GDM1 (cell line): ENCODE measurements at places on chromosomes 3 and 15.

GRCh38 chr15:72117486-72118016 lies 399 bp downstream of the MYO9A start:
- peak; percentile 76 for DNase-seq

DNA sequence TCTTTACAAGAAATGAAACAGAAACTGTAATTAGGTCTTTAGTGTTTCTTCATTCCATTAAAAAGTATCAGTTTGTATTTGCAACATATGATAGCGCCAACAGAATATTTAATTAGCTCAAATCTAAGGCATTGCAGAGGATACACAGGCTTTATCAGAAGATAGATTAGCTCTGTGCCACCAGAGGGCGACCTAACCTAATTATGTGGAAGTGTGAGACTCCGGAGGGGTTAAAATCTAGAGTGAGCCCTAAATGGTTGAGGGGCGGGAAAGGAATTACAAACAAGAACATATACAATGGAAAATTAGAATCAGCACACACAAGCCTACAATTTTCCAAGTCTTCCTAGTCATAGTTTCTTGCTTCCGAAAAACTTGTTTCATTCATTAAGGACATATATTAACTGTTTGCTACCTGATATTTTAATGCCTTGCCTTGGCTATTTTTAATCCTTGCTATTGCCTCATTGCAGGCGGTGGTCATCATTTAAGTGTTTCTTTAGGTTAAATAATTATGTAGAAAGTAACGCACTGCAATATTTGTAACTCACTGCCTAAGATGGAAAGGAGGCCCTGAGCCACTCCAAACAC lies 18.0 kb upstream of the RYR3 start:
- peak; percentile 7 for DNase-seq

DNA sequence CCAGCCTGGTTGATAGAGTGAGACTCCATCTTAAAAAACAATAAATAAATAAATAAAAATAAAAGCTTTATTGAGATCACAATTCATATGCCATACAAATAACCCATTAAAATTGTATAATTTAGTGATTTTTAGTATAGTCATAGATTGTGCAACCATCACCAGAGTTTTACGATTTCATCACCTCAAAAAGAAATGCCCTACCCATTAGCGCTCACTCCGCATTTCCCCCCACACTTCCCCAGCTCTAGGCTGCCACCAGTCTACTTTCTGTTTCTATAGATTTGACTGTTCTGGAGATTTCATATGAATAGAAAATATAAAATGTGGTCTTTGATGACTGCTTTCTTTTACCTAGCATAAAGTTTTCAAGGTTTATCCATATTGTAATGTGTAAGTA lies 57.0 kb downstream of the ARHGEF26 start:
- DNase-seq, result no peak

DNA sequence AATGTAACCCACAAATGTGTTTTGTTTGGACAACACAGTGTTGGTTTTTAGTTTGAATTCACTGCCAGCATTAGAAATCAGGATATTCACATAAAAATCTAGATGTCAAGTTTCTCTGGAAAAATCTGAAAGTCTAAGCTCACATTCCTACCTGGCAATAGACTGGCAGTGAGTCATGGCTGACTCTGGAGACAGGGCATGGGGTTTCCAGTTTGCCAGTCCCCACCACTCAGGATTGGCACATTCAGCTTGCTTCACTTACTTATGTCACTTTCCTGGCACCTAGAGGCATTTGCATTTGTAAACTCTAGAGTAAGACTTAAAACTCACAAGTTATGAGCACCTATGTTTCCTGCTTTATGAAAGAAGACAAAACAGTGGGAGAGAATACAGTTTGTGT lies 19.1 kb upstream of the SEC61A1 start:
- DNase-seq, result no peak

- DNase-seq, result no peak
These were observed 96.7 kb upstream of the TP63 start for GRCh38 chr3:189534531-189534930.

DNA sequence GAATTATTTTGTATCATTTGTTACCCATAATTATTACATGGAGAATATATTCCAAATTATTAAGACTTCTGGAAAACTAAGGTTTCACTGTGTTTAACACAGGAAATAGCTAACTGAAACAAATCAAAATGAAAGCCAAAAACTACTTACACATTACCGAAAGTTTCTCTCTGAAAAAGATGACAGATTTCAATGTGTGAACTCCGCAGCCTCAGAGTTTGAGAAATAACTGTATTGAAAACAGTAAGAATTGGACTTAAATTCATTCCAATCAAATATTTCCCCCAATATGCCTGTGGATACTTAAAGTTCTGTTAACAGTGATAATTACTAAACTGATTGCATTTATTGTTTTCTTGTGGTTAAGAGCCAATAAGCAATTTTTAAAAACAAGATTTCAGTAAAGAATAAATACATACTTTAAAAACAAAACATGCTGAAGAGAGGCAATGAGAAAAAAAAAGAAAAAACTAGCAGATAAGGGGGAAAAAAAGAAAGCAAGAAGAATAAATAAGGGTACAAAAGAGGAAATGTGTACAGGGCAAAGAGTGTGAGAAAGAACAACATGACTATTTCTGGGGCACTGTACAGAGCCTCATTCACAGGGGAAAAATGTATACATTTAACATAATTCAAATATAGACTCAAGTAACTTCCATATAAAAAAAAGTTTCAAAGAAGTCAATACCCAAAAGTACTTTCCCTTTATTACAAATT lies 30.7 kb downstream of the DENND4A start:
- no peak for DNase-seq

DNA sequence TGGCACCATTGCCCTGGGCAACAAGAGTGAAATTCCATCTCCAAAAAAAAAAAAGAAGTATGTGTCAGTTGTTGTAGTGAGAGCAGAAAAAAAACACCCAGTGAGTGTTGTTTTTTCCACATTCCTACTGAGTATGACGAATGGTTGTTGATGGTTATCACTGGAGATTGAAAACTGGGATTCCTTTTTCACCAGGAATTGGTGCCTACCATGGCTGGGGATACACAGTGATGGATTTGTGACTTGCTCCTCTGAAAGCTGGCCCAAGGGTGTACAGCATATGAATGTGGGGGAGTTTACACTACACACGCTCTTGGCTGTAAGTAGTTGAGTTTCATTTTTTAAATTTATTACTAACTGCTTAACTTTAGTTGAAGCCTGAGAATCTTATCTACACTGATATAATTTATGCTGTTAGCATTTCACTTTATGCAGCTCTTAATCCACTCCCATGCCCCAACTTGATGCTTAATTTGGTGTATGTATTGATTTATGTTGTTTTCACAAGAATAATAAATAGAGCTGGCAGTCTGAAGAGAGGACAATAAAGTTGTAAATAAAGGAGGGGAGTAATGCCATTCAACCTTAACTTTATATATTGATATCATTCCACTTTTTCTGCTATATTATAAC lies 56.0 kb upstream of the MME start:
- DNase-seq, result no peak

- DNase-seq, result no peak
These were observed 16.7 kb upstream of the DENND6A start for GRCh38 chr3:57709559-57709958.

DNA sequence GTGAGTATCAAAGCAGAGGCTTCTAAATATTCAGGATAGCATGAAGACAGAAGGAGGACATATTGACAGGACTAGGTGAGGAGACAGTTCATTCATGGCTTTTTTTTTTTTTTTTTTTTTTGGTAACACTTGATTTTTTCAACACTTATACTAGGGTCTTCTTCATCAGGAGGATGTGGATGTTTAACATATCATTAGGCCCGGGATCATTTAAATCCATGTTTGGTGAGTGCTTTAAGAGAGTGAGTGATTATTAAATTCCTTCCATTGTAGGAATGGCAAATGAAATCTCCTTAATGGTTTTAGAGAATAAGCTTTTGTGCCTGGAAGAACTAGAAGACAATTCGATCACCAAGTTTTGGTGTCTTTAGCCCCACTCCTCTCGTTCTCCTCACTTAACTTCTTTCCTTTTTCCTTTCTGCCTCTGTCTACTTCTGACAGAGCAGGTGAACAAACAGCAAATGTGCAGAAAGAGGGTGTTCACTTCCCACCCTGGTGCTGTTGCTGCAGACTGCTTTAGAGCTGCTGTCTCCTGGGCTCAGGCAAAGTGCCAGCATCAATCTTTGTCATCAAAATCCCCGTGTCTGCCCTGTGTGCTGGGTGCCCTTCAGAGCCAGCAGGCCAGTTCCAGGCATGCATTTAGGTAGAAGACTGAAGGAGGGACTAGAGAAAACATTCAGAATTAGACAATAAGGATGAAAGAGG lies 35.6 kb upstream of the RAB11A start:
- no peak for DNase-seq

- no peak for DNase-seq
These were observed 14.4 kb upstream of the WNT7A start for GRCh38 chr3:13894096-13894806.
